CD8-positive, alpha-beta memory T cell (primary cell): ENCODE measurements at places on chromosomes 7 and 10. TPM values are rescaled to one million over a fixed set of nuclear protein-coding genes. Genes with fewer than 3 reads are reported as not detected.

DNA sequence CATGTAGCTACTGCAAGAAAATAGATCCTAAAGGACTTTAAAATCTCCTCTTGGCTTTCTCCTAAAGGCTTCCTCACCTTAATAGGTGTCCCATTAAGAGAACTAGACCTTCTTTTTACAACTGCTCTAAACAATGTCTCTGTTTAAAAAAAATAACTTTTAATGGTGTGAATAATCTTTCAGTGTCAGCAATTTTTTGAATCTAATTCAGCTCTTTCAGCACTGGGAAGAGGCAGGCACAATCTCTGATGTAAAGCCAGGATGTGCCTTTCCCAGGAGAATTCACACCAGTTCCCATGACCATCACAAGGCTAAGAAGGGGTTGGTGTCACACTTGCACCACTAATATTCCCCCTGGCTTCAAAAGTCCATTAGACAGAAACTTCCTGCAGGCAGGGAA, 254.6 kb downstream of the XPNPEP1 start:
- DNase-seq, result no peak

GRCh38 chr10:123837756-123838155, 53.9 kb downstream of the CPXM2 start:
- DNase-seq, result no peak

DNA sequence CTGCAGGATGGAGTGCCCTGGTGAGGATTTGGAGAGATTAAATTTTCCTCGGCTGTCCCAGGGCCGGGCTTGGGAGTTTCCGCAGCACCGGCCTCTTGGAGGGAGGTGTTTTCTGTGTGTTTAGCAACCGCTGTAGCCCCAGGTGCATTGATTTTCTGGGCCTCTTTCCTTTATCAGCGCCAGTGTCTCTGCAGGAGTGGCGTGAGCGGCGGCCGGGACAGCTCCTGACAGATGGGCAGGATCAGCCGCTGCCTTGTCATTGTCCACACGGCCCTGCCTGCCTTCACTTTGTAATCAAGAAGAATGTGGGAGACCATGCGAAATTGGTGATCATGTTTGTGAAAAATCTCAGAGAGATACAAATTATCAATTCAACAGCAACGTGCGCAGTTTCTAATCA, 32.4 kb downstream of the NKX6-2 start:
- no peak for DNase-seq

DNA sequence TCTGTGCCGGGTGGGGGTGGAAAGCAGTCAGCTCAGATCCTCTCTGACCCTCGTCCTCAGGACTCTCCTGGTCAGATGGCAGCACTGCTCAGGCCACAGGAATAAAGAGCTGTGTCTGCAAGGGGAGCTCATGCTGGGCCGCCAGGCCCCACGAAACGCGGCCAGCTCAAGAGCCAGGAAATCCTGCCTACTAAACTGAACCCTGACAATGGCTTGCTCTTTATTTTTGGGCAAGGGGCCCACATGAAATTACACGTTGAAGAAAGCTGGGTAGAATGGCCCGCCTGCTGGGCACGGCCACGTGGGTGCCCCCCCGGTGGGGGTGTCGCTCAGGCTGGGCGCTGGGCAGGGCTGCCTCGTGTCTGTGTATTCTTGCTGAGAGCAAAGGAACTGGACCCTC, 103.0 kb downstream of the ITIH5 start:
- DNase-seq, result no peak

- no peak for DNase-seq
Measured at GRCh38 chr10:79436066-79436849, 9.2 kb downstream of the ZCCHC24 start.

GRCh38 chr10:25101461-25102146, 73.2 kb upstream of the GPR158 start:
- DNase-seq, result no peak

GRCh38 chr7:51949726-51950644, 633.4 kb upstream of the COBL start:
- no peak for DNase-seq

- no peak for DNase-seq
Measured at GRCh38 chr7:100444311-100445278, 8.3 kb upstream of the PPP1R35 start.

DNA sequence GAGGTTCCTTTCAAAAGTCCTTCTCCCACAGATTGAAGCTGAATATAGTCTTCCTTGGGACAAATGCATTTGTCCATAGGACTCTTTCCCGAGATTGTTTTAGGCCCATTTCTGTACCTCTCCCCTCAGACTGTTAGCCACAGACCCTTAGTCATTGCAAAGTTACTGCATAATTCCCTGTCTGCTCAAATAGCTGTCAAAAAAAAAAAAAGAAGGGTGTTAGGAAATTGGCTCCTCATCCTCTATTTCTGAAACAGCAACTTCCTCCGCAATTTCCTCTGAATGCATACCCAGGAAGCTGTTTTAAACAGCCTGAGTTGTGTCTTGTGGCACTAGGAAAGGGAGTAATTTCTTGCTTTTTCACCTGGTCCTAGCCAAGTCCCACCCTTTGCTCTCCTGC, 5.4 kb downstream of the LRRC4 start:
- DNase-seq, result no peak

GRCh38 chr10:110170142-110170971, 37.0 kb upstream of the MXI1 start:
- no peak for DNase-seq

DNA sequence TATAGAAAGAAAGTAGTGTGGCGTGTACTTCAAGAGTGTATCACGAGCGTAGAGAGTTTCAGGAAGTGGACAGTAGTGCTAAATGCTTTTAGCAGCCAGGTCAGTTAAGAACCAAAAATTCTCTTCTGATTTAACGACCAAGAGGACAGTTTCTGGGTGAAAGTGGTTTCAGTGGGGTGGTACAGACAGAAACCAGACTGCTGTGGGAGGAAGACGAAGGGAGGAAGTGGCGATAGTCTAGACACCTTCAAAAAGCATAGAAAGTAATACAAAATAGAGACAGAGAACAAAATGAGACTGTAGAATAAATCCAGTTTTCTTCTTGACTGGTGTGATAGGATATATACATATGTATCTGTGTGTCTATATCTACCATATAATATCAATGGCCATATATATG, 93.5 kb downstream of the MBL2 start:
- no peak for DNase-seq

DNA sequence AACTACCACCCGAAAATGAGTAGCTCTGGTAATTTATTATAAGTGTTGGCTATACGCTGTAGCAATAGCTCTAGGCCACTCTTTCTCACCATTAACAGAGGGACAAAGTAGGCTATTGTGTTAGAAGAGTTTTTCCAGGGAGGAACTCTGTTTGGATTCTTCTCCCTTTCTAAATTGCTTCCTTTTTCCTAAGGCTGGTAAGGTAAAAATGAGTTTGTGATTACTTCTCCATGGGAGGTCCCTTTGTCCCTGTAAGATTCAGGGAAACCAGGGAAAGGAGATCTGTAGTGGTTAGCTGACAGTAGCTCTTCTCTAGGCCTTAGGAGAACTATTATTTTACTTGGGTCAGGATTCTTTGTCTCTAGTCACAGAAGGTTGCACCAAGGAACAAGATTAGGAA, 23.2 kb upstream of the SEMA3E start:
- no peak for DNase-seq

GRCh38 chr10:127694580-127695193, 42.3 kb upstream of the FOXI2 start:
- DNase-seq, result no peak

The GHRHR gene
- polyA plus RNA-seq, result not detected

The NFE2L3 gene
- polyA plus RNA-seq, result 6.5 TPM

The PTEN gene
- 29.1 TPM for polyA plus RNA-seq

The EGR2 gene
- polyA plus RNA-seq, result not detected

The NEUROG3 gene
- 0.15 TPM for polyA plus RNA-seq

The GLRX3 gene
- polyA plus RNA-seq, result 78.6 TPM

The UCMA gene
- polyA plus RNA-seq, result not detected

The TRIM4 gene
- 25.8 TPM for polyA plus RNA-seq
